ENCODE measurements at places on chromosomes 3 and 15.

DNA sequence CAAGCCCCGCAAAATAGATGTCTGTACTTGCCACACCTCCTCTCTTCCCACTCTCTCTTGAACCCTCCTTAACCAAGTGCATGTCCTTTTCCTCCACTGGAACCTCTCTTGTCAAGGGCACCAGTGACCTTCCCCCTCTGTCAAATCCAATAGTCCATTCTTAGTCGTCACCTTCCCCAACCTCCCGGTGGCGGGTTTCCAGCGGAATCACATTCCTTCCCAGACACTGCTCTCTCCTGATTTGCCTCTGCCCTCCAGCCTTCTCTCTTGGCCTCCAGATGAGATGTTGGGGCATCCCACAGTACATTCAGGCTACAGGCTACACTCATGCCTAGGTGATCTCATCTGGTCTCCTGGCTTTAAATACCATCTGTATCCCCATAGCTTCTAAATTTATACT, 31.1 kb downstream of the SCN5A start:
- DNase-seq, result no peak

GRCh38 chr3:17639765-17640164, 102.7 kb downstream of the TBC1D5 start:
- no peak for DNase-seq

DNA sequence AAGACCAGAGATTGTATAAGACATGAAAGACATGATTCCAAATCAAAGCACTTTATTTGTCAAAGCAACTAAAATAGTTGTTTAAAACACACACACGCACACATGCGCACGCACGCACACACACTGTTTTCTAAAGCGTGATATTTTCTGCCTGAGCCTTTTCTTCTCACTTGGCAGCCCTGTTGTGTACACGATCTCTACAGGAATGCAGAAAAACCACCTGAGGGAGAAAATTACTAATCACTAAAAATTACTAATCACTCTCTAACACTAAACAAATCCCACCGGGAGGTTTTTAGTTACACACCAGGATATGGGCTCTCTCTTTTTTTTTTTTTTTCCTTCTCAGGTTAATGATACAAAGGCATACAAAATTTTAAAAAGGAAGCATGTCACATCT, 160.1 kb upstream of the ATP11B start:
- no peak for DNase-seq

GRCh38 chr15:70508561-70509281, 254.6 kb downstream of the UACA start:
- no peak for DNase-seq

GRCh38 chr3:47479826-47480160, 4.1 kb upstream of the SCAP start:
- no peak for DNase-seq

DNA sequence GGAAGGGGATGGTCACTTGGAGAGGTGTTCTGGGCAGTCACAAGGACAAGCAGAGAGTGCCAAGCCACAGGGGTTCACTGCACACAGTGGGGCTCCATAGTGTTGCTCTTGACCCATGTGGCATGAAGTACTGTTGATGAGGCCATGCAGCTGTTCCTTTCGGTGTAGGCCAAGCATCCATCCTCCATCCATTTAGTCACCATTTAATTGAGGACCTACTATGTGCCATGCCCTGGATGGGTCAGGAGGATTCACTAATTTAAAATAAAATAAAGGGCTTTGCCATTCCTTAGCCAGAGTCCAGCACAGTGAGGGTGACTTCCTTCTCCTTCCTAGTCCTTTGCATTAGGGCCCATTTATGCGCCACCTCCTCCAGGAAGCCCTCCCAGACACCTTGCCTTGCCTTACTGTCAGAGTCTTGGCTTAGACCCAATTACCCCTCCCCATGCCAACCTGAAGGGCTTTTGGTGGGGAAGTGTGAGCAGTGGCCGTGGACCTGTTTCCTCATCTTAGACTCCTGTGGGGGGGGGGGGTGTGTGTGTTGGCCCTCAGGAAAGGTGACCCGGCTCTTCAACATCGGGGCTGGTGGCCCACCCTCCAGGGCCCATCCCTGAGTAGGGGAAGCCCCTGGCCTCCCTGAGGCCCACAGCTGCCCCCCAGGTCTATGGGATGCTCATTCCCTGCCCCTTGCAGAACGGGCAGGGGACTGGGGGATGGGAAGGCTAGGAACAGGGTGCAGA, 25.6 kb downstream of the PSTPIP1 start:
- no peak for DNase-seq

GRCh38 chr3:15355086-15355485, 22.7 kb upstream of the SH3BP5 start:
- no peak for DNase-seq

DNA sequence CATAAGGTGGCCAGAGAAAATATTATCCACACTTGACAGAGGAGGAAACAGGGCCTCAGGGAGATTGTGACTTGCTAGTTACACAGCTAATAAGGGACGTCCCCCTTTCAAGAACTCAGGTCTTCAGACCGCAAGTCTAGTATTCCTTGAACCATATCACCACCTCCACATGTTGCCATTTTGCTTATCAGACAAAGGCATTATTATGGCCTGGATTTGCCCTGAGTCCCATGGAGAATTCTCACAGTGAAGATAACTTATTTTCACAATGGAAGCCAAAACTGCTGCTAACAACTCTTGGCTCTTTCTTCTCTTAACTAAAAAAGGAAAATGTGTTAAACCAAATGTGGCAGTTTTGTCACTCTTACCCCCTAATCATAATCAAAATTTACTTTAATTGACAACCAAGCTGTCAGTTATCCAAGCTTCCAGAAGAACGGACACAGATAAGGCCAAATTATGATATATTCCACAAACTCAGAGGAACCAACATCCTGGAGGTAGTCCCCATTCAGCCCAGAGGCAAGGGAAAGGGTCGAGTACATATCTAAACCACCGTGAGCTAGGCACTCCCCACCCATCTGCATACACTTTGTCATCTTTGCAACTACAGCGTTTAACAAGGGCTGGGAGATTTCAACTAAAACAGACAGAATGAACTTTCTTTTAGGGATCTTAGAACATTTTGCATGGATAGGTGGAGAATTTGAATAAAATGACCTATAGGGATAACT, 63.6 kb upstream of the THBS1 start:
- no peak for DNase-seq

- no peak for DNase-seq
Measured at GRCh38 chr3:186653984-186654383, 11.8 kb upstream of the HRG start.

- no peak for DNase-seq
Measured at GRCh38 chr3:33582234-33582633, 135.8 kb downstream of the CLASP2 start.

GRCh38 chr3:54756330-54756731, 171.5 kb downstream of the LRTM1 start:
- no peak for DNase-seq

DNA sequence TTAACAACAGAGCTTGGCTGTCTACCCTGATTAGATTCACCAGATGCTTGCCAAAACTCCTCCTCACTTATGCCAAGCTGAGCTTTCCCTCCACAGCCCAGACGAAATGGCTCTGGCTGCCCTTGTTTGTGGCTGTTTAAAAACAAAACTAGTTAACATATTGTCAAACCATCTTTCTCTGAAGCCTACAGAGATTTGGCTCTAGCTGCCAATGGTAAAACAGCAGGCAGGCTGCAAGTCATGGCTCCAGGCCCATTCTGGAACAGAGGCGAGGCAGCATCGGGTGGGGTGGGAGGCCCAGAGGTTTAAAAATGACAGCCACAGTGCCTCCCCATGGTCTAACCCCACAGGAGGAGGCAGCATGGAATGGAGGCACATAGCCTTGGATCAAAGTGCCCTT, 75.9 kb downstream of the SCN5A start:
- no peak for DNase-seq

- no peak for DNase-seq
Measured at GRCh38 chr3:81425198-81425868, 336.1 kb downstream of the GBE1 start.

- DNase-seq, result no peak
Measured at GRCh38 chr15:73997986-73998385, 3.5 kb downstream of the PML start.

DNA sequence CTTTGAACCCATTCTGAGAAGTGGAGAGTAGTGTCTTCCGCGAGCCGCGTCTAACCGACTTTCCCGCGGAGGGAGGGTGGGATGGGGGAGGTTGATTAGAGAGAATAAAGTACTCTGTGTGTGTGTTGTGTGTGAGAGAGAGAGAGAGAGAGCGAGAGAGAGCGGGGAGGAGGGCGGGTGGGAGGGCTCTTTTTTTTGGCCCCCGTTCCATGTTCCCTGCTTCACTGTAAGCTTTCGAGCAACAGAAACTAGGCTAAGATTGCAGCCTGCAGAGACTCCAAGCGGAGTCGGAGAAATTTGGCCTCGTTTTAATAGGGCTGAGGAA, 1.6 kb upstream of the MEIS2 start:
- no peak for DNase-seq

- no peak for DNase-seq
Measured at GRCh38 chr3:179265875-179266274, 15.0 kb upstream of the KCNMB3 start.

DNA sequence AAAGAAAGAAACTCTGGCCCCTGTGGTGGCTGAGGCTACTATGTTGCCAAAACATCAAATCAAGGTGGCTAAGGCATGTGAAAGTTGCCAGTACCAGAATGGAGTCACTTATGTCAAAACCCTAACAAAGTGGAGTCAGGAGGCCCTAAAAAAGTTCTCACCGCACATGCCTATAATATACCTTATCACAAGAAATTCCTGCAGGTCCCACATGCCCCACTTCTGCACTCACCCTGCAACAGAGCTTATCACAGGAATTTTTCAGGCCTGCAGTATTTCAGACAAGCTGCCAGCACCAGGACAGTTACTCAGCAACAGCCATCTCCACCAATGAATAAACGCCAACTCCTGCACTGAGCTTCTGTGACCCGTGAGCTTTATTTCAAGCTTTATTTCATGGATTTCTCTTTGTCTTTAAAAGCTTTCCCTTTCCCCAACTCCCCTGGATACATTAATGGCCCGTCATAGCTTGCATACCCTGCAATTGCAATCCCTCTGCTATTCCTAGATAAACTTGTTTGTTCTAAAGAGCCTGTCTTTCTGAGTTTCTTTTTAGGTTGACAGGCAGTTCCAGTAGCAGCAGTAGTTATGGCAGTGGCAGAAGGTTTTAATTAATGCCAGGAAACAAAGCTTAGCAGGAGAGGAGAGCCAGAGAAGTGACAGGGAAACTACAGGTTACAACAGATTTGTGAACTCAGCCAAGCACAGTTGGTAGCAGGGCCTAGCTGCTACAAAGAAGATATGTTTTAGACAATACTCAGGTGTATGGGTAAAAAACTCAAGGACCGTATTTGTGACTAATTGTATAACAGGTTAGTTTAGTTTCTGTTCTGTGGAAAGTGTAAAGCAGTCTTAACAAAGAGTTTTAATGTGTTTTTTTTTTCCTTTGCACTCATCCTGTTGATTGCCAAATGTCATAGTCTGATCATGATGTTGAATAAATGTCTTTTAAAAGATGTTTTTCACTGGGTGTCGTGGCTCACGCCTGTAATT, 15.9 kb upstream of the TMEM42 start:
- DNase-seq, result no peak

DNA sequence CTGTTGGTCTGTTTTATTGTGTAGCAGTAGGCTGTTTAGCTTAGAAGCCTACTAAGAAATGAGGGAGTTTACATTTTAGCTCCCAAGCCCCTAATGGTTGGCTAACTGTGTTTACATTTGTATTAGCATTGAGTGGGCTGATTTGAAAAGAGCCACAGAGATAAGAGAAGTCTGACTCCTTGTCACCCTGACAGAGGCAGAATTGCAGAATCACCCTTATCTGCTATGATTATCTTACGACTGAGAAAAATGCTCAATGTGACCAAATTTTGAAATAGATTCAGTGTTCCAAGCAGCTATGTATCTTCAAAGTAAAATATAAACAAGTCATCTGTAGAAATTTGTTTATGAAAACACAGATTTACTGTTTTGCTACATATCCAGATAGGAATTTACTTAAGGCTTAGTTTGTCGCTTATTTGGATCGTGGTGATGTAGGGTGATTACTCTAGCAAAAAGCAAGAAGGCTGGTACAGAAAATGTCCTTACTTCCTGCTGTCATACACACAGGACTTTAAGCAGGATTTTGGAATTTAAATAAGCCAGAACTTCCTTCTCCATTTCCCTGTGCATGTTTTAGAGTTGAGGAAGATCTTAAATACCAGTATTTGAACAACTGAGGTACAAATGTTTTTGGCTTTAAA, 19.0 kb downstream of the SEMA6D start:
- no peak for DNase-seq

DNA sequence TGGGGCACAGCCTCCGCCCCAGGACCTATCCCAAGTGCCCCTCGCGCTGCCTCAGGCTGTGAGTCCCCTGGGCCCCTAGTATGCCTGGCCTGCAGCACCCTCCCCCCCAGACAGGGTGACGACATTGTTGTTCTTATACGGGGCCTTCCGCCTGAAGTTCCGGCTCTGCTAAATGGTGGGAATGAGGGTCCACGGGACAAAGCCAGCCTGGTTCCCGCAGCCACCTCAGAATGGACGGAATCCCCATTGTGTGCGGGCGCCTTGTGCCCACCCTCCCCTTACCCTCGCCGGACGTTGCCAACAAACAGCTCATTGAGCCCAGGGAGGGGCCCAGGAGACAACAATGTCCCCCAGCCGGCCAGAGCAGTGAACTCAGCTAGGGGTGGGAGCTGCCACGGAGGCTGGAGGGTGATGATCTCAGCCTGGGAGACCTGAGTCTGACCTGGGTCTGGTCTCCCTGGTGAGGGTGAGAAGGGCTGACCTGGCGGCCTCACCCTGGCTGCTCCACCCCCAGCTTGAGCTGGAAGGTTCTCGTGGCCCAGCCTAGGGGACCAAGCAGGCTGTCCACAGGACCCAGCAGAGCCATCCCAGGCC, 10.2 kb upstream of the DLL4 start:
- no peak for DNase-seq

- no peak for DNase-seq
Measured at GRCh38 chr3:77506384-77506783, 466.5 kb downstream of the ROBO2 start.

DNA sequence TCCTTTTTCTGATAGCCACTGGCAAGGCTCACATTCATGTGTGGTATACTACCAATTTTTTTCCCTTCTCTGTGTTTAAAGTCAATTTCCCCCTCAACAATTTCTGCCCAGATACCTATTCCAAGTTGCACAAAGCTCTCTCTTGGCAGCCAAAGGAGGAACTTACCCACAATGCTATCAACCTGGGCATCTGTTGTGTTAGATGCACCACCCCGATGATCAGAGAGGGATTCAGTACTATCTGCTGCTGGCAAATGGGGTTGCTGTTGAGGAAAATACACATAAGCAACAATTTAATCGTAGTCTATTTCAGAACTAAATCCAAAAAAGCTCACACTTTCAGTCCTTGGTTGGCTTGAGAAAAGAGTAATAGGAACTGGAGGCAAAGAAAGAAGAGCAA, 46.1 kb downstream of the AAGAB start:
- DNase-seq, result no peak

GRCh38 chr15:101318147-101318819, 23.2 kb upstream of the SNRPA1 start:
- DNase-seq, result no peak

DNA sequence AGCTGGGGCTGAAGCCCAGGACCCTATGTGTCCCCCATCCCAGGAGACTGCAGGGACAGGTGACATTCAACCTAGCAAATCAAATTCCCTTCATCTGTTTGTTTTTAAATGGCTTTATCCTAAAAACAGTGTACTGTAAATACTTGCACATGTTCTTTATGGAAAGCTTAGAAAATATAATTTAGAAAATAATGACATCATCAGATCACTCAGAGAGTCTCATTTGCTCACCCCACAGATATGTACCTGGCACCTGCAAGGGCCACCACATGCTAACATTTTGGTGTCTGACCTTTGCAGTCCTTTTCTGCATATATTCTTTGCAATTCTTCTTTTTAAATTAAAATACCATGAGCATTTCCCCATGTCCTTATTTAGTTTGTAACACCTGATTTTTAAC, 58.6 kb upstream of the FGD5 start:
- no peak for DNase-seq

Data from NCI-H1930 (cell line).